ENCODE measurements at places on chromosomes 3 and 15.

DNA sequence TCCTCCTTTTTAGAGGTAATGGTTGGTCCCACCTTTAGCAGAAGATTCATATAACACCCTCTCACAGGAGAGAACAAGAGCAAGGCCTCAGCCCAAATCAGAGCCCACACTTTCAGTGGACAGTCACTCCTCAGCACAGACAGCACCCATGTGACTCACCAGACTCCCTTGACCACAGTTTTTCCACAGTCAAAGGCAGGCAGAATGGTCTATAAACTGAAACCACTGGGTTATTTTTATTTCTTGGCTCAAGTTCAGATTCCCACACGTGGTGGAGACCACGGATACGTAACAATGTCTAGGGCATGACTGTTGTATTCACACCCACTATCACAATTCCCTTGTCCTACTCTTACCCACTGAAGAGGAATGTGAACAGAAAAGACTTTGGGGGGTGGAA, 237.8 kb upstream of the UBE2E1 start:
- DNase-seq = no peak

- no peak for DNase-seq
Measured at GRCh38 chr3:194880940-194881925, 195.6 kb downstream of the FAM43A start.

- DNase-seq = no peak
Measured at GRCh38 chr3:121667333-121667732, 6.6 kb upstream of the HCLS1 start.

DNA sequence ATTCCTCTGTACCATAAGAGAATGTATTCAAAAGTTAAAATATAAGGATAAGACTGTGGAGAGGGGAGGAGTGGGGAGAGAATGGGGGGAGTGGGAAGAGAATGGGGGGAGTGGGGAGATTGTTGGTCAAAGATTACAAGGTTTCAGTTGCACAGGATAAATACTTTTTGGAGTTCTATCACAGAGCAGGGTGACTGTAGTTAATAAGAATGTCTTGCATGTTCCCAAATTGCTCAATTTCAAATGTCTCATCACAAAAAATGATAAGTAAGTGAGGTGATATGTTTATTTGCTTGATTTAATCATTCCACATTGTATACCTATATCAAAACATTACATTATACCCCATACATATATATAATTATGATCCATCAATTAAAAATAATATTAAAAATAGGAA, 23.0 kb upstream of the MEF2A start:
- no peak for DNase-seq

DNA sequence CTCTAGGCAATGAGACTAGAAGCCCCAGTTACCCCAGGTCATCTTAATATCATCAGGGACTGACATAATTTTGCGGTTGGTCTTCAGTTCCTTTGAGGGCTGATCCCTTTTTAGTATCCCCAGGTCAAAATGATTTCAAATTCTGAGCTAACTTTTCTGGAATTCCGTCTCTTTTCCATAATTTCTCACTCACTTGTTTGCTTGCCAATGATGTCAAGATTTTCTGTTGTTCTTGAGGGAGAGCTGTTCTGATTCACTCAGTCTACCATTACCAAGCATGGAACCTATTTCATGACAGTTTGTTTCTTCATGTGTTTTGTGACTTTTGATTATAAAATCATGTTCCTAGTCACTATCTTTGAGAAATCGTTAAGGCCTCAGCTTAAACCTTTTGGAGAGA, 190.5 kb upstream of the LYSMD4 start:
- no peak for DNase-seq

GRCh38 chr15:70795311-70795665, 31.9 kb upstream of the UACA start:
- no peak for DNase-seq

DNA sequence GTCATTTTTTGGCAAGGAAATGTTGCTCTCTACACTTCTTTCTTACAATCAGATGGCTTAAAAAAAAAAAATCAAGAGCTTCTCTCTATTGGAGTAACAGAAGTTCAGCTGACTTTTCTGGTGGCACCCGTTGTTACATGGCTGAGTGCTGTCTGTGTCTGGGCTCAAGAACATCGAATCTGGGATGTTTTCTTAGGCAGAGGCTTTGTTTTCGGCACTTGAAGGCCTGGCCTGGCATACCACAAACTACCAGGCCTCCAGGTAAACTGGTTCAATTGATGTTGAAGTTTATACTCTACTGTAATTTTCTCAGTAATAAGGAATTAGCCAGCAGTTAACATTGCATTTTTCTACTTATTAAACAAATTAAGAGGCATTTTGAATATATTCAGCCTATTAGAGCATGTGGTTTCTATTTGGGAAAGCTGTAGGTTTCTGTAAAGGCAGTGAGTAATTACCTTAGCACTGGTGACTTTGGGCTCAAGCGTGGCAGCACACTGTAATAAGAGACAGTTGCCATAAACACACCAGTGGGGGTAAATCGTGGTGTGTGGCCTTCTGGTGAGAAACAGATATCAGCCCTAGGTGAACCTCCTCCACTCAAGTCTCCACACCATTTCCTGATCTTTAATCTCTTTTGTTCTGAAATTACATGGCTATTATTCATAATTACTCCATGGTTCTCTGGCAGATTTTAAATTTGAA, 544.7 kb downstream of the MECOM start:
- no peak for DNase-seq

- no peak for DNase-seq
Measured at GRCh38 chr15:81407176-81407575, 33.2 kb upstream of the TMC3 start.

DNA sequence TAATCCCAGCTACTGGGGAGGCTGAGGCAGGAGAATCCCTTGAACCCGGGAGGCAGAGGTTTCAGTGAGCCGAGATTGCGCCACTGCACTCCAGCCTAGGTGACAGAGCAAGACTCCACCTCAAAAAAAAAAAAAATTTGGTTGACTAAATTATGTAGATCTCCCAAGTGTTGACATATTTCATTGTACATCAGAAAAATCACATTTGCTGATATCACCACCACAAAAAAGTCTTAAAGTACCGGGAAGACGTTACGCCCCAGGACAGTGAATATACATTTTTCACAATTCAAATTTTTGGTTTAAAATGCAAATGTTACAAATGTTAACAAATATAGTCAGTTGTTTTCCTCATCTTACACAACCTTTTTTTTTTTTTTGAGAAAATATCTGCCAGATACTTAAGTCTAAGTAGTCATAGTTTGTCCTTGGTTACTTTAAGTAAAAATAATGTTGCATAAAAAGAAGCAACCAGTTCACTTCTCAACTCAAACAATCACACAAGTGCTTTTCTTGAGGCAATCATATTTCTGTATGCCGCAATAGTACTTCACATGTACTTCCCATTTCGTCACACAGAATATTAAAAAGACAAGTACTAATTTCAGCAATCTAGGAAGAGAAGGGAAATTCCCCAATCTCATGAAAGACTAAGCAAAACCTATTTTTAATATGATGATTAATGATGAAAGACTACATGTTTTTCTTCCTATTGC, 41.0 kb upstream of the TCF12 start:
- DNase-seq = no peak

DNA sequence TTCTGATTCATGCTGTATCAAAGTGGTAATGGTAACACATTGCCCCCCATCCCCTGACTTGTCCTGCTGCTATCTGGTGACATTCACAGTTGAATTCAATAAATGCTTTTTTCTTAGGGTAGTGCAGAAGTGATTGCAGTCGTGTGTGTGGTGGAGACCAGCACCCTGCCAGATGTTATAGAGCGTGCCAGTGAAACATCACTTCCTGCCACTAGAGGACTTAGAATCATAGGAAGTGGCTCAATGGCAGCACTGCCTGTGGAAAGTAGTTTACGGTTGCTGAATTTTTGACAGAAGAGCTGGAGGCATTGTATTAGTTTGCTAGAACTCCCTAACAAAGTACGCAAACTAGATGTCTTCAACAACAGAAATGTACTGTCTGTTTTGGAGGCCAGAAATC, 37.4 kb upstream of the P2RY12 start:
- no peak for DNase-seq

GRCh38 chr3:172341482-172342059, 106.7 kb downstream of the GHSR start:
- DNase-seq = no peak

Measured in activated CD8-positive, alpha-beta memory T cell treated with anti-CD3 and anti-CD28 coated beads for 1 hour (primary cell).